T-helper 22 cell (primary cell): ENCODE measurements at places on chromosomes 16 and 17.

DNA sequence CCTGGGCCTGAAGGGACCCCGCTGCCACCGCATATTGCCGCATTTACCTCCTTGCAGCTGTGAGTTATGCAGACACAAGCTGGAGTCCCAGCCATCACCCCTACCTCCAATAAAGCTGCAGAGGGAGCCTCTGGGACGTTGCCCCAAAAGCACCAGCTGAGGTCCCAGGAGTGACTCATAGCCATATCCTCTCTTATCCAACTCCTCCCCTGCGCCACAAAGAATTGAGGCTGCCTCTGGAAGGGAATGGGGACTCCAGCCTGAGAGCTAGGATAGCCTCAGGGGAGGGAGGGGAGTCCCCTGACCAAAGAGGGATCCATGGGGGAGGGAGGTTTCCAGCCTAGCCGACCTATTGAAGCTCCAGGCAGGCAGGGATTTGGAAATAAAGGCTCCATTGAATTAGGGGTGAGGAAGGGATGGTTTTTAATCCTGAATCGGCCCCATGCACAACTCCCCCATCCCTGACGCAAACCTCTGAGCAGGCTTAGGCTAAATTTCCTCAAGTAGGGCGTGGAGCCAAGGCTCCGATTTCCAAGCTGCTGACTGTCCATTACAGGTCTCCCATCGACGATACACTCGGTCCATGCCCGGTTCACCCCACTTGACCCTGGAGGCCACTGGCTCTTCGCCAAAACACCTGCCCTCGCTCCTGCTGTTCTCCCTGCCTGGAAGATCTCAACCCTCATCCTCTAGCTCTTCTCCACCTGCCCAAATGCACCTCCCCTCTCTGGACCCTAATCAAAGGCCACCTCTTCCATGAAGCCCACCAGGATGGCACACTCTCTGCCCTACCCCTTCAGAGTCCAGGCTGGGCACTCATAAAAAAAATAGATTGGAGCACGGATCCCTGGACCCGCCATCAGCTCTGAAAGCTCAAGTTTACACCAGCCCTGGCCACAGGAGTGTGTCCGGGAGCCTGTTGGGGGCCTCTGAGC lies 27.5 kb downstream of the PIMREG start:
- DNase-seq: no peak

DNA sequence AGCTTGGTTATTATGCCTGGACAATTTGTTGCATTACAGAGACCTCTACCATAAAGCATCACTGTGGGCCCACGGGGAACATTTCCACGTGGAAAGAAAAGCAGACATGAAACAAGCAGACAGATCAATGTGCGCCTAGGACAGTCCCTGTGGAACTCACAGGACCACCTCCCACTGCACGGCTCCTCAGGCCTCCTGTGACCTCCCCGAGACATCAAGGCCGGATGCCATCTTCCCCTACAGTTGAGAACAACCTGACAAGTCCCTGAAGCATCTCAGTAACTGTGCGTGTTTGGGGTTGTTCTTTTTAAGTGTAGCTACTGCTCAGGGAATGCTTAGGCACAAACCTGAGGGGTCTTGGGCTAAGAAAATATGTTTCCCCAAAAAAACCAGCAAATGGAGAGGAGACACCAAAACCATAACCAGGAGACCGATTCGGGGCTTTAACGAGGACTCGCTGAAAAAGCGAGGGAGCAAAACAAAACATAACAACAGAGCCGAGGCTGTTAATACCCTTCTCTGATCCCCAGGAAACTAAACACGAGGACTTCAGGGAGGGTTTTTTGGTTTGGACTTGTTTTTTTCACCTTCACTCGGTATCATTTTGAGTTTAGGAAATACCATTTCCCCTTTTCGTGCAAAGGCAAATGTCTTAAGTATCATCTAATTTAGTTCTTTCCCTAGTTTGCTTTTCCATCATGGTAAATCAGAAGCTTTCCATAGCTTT lies 87.1 kb downstream of the CYTH1 start:
- DNase-seq: no peak

DNA sequence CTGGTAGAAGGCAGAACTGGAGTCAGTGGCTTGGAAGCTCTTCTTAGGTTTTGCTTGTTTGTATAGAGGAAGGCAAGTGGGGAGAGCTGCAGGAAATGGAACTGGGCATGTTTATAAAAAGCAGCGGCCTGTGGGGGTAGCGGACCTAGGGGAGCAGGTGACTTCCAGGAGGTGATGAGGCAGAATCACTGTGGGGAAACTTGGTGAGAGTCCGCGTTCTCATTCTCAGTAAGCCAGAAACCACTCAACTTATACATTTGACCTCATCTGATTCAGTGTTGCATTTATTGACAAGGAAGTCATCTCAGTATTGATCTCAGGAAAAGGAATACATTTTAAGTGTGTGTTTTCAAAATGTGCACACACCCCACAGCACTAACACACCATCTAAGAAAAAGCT lies 299.8 kb downstream of the CNTNAP4 start:
- DNase-seq: no peak

DNA sequence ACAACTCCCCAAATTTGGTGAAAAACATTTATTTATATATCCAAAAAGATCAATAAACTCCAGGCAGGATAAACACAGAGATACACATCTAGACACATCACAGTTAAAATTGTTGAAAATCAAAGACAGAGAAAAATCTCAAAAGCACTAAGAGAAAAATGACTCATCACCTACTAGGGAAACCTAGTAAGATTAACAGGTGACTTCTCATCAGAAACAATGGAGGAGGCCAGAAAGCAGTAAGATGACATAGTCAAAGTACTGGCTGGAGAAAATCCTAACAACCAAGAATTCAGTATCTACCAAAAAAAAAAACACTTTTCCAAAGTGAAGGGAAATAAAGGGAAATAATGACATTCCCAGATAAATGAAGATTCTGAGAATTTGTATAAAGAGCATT lies 33.8 kb downstream of the ULK2 start:
- no peak for DNase-seq

- DNase-seq: no peak
Measured at GRCh38 chr16:67641779-67642708, 2.9 kb upstream of the CARMIL2 start.

DNA sequence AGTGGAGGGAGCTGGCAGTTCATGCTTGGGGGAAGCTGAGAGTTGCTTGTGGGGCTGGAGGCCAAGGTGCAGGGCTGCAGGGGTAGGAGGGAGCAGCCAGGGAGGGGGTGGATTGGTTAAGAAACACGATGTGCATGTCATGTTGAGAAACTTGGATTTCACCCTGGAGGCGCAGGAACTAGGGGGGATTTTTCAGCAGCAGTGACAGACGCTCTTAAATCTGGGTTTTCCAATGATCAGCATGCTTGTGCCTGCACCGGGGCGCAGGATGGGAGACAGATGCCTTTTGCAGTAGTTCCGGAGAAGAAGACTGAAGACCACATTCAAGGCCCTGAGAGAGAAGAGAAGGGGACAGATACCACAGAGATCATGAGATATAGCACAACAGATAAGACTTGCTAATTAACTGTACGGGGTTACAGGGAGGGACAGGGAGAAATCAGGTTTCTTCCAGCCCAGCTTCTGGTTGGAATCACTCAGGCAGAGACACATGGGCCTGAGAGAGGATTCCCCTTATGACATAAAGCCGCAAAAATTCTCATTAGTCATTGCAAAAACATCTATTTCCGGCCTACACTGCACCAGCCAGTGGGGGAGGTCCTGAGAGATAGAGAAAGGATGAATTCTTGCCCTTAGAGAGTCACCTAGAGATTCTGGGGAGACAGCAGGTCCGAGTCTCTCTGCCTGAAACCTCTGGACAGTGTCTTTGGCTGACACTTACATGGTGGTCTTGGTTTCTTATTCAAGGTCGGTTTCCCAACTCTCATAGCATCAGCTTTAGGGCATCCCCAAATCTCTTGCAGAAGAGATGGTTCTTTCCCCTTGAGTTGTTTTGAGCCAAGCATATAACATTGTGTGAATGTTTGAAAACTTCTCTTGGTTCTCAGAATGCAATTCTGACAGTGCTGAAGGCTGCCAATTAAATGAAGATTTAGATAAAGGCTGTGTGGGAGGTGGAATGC lies 27.1 kb downstream of the CDH13 start:
- DNase-seq: peak; percentile 68

GRCh38 chr17:65154770-65155589 lies 17.8 kb downstream of the RGS9 start:
- DNase-seq: no peak

- no peak for DNase-seq
Measured at GRCh38 chr16:5903832-5904231, 806.2 kb upstream of the EEF2KMT start.

GRCh38 chr17:51491416-51491815 lies 231.1 kb downstream of the UTP18 start:
- DNase-seq: no peak

GRCh38 chr17:31609331-31609730 lies 217.9 kb downstream of the RAB11FIP4 start:
- DNase-seq: no peak

GRCh38 chr16:73615071-73615940 lies 567.4 kb upstream of the ZFHX3 start:
- DNase-seq: no peak

DNA sequence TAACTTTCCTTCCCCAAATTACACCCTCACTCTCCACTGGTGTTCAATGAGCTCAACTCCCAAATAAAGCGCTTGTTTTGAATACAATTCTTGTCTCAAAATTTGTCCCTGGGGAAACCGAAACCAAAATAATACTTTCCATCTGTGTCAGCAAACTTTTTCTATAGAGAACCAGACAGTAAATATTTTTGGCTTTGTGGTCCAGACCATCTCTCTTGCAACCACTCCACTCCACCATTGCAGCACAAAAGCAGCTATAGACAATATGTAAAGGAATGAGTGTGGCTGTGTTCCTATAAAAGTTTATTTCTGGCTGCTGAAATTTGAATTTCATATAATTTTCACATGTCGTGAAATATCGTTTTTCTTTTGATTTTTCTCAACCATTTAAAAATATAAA lies 84.6 kb upstream of the ERCC4 start:
- DNase-seq: no peak

DNA sequence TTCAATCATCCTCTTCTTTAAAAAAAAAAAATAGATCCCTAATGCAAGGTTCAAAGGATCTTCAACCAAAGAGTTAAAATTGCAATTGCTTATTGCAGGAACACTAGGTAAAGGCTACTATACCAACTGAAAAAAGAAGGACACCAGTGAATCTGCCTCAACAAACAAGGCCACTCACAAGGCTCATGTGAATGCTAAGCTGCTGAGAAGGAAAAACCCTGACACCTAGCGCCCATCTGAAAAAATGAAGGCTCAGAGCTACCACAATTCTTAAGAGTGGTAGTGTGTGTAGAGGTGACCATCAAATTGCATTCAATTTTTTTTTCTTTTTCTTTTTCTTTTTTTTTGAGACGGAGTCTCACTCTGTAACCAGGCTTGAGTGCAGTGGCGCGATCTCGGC lies 201.6 kb upstream of the C17orf78 start:
- DNase-seq: no peak

GRCh38 chr16:55672471-55672870 lies 16.7 kb downstream of the SLC6A2 start:
- DNase-seq: no peak

- DNase-seq: no peak
Measured at GRCh38 chr17:3030096-3030495, 33.3 kb downstream of the OR1D5 start.

DNA sequence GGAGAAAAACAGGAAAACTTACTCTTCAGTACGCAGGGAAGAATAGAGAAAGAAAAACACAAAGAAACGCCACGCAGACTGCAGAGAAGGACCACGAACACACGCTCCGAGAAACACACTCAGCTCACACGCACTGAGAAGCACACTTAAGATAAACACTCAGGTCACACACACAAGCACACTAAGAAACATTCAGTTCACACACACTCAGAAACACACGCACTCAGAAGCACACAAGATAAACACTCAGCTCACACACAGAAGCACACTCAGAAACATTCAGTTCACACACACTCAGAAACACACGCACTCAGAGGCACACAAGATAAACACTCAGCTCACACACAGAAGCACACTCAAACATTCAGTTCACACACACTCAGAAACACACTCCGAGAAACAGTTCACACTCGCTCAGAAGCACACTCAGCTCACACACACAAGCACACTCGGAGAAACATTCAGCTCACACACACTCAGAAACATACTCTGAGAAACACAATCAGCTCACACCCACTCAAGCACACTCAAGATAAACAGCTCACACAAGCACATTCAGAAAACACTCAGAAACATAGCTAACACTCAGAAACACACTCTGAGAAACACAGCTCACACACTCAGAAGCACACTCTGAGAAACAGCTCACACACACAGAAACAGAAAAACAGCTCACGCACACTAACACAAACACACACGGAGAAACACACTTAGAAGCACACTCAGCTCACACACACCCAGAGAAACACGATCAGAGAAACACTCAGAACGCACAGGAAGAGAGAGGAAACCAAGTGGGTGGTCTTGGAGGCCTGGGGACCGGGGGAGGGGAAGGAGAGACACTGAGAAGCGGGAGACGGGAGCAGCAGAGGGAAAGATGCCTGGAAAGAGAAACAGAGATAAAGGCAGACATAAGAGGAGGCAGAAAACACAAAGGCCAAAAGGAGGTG lies 908 bp downstream of the TMEM98 start:
- DNase-seq: no peak

DNA sequence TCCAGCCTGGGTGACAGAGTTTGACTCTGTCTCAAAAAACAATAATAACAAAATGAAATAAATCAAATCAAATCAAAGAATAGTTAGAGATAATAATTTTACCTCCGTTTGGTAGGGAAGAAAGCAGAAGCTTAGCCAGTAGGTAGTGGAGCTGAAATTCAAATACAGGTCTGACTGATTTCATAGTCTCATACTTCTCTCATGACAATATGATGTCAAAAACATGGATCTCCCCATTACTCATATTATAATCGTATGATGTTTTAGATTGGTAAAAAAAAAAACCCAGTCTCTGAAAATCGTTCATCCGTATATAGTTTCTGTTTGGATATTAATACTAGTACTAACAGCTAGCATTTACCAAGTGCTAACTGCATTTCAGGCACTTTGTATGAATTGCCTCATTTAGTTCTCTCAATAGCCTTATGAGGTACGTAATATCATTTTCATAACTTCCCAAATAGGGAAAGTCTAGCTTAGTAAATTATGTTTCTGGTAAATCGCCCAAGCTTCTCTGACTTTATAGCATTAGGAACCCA lies 48.7 kb downstream of the CDH8 start:
- DNase-seq: no peak

- no peak for DNase-seq
Measured at GRCh38 chr17:66369830-66370229, 67.4 kb downstream of the PRKCA start.

DNA sequence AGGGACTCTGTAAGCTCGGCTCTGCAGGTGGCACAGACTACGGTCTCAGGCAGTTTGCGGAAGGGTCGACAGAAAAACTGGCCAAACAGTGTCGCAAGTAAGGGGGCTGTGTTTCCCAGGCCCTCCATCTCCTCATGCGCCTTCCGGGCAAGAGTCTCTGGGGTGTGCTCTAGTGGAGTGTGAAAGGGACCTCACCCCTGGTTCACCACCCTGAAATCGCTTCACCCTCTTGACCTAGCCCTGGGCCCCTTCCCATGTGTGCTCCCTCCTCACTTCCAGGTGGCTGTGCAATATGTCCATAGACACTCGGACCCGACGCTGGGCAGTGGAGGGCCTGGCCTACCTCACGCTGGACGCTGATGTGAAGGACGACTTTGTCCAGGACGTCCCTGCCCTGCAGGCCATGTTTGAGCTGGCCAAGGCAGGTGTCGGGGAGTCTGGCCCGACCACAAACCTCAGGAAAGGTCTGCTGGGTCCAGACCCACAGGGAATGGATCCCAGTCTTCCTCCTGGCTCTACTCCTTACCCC lies 22.3 kb downstream of the UNC45B start:
- DNase-seq: no peak

- no peak for DNase-seq
Measured at GRCh38 chr16:1944612-1945199, 1.7 kb upstream of the MSRB1 start.
